Lung (tissue), 17 donors: ENCODE measurements at places on chromosomes 7 and 10.

GRCh38 chr10:110220398-110220797 lies 13.0 kb downstream of the MXI1 start:
- no peak for DNase-seq

GRCh38 chr10:125049216-125049881 lies 107.4 kb downstream of the ZRANB1 start:
- DNase-seq, result no peak

- no peak for DNase-seq
These were observed 11.7 kb downstream of the PRF1 start for GRCh38 chr10:70590655-70591416.

GRCh38 chr7:17289074-17289645 lies 9.3 kb upstream of the AHR start:
- DNase-seq, result peak; percentile 95

DNA sequence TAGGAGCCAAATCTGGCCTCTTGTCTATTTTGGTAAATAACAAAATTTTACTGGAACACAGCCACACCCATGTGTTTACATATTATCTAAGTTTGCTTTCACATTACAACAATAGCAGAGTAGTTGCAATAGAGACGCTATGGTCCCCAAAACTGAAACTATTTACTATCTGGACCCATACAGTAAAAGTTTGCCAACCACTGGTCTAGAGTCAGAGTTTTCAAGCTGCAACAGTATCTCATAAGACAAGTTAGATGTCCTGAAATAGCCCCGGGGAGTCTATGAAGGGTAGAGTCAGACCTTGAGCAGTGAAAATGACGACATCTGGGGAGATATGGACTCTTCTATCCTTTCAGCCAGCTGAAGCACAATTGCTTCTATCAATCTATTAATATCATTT lies 74.2 kb downstream of the CTNNA3 start:
- DNase-seq, result no peak

DNA sequence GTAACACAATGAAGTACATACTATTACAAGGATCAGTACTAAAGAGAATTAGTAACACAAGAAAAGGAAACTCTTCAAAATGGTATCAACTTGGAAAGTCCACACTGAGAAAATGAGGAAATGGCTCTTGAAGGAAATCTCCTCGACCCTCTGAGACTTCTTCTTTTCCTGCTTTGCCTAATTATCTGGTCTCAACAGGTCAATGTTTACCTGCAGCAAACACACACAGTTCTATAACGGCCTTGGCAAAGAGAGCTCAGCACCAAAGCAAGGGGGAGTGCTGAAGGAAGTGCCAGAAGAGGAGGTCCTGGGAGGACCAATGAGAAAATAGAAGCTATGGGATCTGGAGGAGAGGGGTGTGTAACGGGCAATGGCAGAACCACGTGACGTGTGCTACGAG lies 21.9 kb downstream of the CHCHD3 start:
- DNase-seq, result no peak

- DNase-seq, result no peak
These were observed 48.2 kb downstream of the GOT1 start for GRCh38 chr10:99382176-99382575.

DNA sequence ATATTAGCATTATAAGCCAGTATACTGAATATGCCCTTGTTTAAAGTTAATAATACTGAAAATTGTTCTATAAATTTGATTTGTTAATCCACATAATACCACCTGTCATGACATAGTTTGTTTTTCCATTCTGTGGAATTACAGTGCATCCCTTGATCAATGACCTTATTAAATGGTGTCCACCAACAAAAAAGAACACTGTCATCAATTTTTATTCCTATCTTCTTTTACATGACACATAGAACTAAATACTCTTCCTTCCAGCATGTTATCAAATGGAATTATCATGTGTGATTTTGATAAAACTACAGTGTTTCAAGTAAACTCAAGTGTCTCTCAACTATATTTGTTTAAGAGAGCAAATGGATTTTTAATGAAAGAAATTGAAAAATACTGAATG lies 221.8 kb upstream of the MBL2 start:
- DNase-seq, result no peak

- DNase-seq, result no peak
These were observed 3.2 kb upstream of the MTG1 start for GRCh38 chr10:133390597-133391248.

DNA sequence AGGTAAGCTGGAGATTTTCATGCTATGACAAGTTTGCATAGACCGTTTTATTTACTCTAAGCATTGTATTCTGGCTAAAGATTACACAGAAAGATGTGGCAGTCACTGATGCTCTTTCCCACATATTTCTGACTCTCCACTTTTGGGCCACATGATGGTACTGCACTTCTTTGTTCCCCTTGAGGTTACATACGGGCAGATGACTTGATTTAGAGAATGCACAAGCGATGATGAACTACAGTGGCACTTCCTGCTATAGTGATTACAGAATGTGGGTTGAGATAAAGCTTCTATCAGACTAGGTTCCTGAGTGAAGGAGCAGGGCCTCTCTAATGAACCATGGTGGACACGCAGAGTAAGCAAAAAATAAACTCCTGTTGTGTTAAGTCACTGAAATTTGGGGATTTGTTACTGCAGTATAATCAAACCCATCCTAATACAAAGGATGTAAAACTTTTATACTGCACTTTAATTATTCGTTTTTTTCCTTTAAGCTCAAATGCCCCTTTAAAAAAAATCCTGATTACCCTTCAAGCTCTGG lies 177.9 kb downstream of the TAX1BP1 start:
- no peak for DNase-seq

DNA sequence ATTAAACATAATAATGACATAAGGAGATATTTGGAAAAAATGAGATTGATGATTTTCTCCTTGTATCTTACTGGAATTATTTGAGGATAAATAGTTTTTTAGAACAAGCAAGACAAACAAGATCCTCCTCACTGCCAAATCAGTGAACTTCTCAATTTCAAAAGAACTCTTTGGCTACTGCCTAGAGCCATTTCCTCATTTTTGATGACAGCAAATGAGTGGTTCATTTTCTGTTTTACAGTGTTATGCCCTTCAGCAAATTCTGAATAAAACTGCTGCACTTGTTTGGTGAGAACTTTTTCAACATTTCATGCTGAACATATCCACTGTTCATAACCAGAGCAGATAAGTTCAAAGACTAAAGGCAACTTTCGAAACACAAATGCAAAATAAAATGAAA lies 42.5 kb upstream of the AHR start:
- no peak for DNase-seq

DNA sequence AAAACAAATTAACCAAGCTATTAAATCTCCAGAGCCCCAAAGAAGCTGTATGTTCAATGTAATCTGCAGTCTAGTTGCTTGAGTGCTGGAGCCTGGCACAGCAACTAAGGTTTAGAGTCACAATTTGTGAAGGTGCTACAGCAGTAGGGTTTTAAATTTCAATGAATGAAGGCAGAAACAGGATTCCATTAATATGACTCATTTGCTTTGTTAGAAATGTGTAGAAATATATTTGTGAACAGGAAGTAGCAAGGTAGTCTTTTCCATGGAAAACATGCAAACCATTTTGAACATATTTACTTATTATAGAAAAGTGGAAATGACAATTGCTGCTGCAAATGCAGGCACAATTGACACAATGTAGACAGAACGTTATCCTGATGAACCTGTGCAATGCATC lies 149.0 kb upstream of the STEAP4 start:
- peak; percentile 7 for DNase-seq

- DNase-seq, result no peak
These were observed 771 bp upstream of the NUDCD3 start for GRCh38 chr7:44491229-44491628.

DNA sequence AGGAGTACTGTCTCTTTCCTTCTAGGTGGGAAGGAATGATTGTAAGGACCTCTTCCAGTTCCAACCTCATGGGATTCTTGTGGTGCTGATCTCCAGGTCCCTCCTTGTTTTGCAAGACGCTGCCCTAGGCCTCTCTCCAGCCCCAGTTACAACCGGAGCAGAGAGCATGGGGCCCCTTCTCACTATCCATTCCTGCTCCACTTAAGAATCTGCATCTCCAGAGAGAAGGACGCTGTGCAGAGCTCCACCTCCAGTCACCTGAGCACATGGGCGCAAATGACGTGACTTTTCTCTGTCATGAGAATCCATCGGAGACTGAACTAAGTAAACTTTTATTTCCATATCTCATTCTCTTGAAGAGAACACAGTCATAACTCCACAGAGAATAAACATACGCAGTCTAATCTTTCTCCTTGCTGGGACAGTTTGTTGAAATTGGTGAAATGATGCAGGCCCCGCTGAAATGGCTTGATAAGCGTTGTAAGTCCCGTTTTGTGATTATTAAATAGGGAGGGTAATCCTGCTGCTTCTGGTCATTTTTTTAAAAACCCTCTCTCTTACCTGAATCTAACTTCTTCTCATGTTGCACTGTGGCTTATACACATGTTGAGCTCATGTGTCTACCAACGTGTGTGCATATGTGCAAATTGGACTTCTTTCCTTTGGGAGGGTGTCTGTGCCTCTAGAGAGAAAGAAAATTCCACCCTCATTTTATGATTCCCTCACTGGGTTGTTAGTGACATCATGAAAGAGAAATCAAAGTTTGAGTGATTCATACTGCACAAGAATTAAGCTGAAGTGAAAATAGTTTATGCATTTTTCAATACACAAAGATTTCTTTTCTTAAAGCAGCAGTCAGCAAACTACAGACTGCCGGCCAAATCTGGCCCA lies 133.2 kb upstream of the TBX20 start:
- no peak for DNase-seq

GRCh38 chr7:44678471-44679179 lies 70.0 kb upstream of the ZMIZ2 start:
- no peak for DNase-seq

DNA sequence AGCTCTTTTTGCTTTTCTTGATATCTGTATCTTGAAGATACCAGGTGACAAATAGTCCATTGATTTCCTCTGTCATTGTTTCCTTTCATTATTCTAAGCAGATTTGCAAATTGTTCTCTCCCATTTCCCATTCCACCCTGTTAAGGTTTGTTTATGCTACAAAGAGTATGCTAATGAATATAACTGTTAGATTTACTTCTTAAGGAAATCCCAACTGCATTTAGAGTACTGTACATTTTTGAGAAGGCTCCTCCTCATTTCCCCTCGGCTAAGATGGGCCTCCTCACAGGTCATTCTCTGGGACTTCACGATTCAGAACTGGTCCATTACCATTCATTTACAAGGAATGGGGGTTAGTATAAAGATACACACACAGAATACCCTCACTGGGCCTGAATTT lies 15.6 kb downstream of the AUTS2 start:
- no peak for DNase-seq

DNA sequence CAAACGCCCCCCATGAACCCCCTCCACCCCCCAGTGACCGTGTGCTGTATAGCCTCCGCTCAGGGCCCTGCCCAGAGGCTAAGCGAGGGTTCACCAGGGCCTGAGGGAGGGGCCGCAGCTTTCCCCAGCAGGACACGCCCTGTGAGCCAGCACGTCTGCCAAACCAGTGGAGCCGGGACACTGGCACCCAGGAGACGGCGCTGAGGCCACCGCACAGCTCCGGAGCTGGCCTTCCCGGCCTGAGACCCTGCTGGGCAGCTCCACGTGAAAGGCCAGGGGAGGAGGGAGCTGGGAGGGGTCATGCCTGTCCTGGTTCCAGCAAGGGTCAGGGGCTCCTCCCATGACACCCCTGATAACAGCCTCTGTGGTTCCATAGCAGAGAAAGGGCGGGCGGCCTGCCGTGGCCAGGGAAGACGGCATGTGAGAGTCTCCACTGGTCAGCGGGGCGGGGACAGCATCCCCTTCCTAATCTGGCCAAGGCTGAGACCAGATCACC lies 278.3 kb downstream of the ELFN1 start:
- DNase-seq, result no peak

DNA sequence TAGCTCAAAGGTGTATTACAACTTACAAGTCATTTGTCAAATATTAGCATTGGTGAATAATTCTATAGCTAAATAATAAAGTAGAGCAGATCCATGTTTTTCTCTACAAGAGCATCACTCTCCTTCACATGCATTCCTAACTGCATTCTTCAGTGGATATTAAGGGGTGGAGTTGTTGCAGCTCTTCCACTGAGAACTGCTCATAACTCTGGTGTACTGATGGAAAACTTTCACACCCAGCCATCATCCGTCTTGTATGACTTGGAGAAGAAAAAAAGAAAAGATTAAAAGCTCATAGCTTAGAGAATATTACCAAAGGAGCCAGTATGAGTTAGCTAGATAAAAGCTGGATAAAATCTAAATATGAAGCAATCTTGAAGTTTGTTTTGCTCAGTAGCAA lies 10.2 kb upstream of the FAM13C start:
- no peak for DNase-seq

GRCh38 chr10:48699011-48699627 lies 14.4 kb downstream of the WDFY4 start:
- no peak for DNase-seq

GRCh38 chr7:152633504-152633903 lies 42.4 kb downstream of the XRCC2 start:
- no peak for DNase-seq

GRCh38 chr10:103911021-103911459 lies 6.9 kb downstream of the STN1 start:
- peak; percentile 28 for DNase-seq

DNA sequence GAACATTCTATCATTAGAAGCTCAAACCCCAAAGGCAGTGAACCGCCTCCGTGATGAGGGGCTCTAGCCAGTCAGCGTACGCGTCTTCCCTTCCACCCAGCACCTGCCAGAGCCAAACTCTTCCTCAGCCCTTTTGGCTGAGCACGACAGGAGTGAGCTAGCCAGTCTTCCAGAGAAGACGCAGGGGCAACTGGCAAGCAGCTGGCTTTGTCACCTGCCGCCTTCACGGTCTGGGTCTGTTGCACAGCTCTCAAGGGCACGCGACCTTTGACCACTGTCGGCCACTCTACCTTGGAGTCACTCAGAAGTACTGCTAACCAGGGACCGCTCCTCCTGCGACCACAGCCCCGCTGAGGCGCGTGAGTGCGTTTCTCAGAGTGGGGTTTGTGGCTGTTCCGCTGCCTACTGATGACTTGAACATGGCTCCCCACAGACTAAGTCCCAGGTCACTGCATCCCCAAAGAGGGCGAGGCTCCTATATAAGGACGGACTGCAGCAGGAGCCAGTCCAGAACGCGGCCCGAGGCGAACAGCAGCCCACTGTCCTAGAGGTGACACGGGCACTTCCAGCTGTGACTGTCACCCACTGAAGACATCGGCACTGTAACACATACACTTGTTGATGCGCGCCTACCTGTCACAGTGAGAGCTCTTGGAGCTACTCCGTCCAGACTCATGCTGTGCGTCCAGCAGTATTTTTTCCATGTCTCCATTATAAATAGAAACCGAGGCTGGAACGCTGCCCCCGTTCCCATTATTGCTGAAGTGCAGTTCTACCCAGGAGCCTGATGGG lies 8.4 kb downstream of the BNIP3 start:
- DNase-seq, result no peak

DNA sequence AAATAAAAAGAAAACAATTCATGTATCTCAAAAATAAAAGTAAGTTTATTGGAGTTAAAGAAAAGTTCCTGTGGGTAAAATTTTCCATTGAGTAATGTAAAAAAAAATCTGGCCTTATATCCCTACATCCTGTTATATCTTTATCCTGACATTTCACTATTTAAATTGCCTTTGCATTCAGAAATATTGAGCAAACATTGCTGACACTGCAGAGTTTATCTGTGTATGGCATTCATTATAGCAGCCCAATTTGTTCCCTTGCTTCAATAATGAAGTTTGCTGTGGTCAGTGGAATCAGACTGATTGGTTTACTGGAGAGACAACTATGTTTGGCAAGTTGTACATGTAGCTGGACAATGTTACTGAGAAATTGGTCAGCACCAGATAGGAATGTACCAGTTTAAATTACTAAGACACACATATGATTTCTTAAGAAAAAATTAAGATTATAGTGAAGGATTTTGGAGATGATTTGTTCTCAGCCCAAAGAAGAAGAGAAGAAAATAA lies 271.7 kb downstream of the ANKRD7 start:
- DNase-seq, result peak; percentile 2
